ENCODE measurements at places on chromosomes 2 and 18.

DNA sequence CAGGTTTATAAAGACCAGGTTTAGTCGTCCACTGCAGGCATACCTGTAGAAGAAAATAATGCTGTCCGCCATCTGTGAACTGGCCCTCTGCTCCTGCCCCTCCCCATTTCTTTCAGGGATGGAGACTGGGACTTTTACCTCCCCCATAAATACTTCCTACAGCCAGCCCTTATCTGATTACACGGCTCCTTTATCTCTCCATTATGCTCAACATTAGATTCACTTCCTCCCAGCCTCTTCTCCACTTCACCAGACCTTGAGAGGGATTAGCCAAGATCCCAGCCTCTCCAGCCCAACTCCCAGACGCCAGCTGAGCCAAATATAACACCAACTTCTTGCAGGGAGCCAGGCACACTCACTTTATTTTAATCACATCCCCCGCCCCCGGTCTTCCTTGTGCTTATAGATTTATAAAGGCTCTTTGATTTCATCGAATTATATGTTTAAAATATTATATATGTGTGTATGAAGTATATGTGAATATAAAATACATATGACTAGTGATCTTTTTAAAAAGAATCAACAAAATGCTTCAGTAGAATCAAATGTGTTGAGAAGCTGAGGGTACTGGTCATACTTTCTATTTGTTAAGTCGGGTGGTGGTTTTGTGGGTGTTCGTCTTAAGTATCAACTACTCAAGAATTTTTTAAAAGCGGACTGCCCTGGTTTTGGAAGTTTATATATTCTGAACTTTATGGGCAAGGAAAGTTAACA, 81.0 kb downstream of the SPRED2 start:
- no peak for DNase-seq

DNA sequence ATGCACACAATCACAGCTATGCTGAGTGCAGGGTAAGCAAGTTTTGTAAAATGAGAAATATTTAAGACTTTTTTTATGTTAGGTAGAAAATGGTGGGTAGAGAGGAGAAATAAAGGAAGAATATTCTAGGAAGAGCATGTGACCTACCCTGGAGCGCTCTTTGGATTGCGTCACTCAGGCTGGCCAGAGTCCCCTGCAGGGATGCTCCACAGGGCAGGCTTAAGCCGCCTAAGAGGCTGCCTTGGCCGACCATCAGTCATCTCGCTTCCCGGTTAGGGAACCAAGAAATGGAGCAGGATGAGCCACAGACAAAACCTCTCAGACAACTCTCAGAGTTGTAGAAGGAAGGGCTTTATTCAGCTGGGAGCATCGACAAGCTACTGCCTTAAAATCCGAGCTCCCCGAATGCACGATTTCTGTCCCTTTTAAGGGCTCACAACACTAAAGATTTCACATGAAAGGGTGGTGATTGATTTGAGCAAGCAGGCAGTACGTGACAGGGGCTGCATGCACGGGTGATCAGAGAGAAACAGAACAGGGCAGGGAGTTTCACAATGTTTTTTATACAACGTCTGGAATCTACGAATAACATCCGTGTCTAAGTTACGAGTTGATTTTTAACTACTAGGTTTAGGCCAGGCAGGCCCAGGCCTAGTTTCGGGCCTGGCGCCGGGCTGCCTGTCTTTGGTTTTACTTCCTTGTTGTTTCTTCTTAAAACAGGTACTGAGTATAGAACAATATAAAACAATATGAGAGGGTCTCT, 1072.0 kb downstream of the CBLN2 start:
- no peak for DNase-seq

DNA sequence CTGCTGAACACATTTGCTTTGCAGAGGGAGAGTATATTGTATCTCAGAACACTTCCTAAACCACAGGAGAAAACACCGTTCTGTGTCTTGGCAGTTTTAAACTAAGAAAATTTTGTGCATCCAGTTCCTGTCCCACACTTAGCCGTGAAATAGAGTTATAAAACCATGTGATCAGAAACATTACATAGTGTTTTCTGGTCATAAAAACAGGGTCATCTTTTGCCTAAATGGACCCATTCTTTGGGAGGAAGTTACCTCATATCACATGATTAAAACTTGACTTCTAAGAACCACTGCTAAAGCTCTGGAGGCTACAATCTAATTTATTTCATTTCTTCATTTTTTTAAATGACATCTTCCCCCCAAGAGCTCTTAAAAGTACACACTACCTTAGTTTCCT, 138.7 kb downstream of the PAX3 start:
- no peak for DNase-seq

DNA sequence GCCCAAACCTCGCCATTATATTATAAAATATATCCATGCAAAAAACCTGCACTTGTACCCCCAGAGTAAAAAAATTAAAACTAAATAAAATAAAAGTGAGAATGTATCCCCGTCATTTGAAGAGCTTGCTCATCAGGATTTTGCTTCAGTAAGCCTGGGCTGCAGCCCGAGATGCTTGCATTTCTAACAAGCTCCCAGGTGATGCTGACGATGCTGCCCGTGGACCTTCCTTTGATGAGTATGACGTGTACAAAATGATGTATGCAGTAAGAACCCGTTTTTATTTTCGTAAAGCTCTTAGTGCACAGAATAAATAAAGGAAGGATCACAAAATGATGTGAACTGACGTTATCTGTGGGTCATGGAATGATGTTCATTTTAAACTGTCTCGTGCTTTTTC, 63.5 kb downstream of the CRACDL start:
- no peak for DNase-seq

DNA sequence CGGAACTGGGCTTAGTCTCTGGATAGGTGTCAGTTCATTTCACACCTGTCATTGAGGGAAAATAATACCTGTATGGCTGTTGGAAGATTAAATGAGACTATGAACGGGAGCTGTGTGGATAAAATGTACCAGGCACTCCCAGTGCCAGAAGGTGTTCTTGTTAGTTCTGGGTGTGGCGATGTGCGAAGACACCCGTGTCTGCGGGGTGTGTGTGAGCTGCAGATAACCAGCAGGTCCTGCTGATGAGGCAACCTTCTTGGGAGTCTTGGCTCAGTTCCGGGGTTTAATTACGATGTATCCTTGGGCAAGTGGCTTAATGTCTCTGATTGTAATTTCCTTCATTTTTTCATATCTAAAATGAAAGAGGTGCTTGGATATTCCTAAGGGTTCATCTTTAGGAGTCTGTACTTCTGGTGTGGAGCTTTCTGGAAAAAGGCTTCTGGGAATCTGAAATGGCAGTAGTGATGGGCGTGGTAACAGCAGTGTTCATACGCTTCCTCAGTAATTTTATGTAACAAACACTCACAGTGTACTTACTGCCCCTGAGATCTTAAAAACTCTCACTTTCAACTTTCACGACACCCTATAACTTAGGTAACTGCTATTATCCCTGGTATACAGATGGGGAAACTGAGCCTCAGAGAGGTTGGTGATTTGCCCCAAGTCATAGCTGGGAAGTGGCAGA, 35.0 kb downstream of the NEDD4L start:
- DNase-seq = no peak

DNA sequence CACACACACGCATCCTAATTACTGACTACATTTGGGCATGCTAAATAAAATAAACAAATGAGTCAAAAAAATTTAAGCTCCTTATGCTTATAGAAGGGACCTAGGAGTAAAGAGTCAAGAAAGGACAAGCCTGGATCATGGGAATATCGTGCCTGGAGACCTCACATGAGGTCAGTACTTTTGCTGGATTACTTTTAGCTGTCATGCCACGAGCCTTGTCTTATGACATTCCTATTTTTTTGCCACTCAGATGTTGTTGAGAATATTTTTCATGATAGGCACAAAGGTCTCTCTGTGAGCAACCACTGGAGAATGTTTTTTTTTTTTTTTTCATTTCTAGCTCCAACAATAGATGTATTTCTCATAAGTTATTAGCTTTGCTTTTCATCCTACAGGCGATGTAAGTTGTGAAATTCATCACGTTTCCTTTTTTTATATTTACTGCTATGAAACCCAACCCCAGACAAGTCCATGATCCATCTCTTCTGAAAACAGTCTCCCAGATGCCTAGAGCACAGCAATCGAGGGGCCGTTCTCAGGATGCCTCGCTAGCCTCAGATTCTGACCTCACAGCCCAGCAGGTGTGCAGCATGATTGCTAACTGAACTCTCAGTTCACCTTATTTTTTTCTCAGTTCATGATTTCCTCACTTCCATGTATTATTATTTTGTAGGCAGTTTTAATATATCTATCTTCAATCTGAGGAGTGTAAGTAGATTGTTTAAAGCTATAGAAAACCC, 464.5 kb downstream of the IRS1 start:
- no peak for DNase-seq

DNA sequence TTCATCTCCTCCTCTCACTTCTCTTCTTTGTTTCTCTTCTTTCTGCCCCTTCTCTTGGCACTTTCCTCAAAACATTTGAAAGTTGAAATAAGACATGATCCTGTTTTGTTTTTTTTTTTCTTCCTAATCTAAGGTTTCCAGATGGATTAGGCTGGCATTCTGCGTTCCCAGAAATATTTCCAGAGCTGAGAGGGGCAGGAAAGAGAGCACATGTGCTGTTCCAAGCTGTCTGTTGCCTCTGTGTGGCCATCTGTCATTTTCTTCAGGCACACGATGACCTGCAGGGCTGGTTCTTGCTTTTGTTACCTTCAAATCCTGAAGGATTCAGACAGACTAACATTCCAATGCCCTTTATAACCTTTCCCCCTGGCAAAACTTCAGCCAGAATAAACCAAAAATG, 142.9 kb downstream of the RNF144A start:
- DNase-seq = no peak

- no peak for DNase-seq
Observed at GRCh38 chr18:31965316-31965970, 22.5 kb upstream of the TRAPPC8 start.

DNA sequence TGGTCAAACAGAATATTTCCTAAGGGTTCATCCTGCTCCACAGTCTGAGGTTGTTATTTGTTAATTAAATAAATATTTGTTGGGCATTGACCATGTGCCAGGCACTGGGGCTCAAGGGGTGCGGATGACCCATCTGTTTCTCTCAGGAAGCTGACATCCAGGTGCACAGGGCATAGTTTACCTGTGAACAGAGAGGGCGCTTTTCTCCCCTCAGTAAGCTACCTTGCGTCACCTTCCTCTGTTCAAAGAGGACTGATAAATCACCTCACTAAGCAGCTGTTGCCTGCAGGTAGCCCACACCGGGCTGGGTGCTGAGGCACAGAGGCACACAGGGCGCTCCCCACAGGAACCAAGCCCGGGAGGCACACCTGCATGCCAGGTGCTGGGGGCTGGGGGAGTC, 41.6 kb downstream of the SH3RF3 start:
- no peak for DNase-seq

DNA sequence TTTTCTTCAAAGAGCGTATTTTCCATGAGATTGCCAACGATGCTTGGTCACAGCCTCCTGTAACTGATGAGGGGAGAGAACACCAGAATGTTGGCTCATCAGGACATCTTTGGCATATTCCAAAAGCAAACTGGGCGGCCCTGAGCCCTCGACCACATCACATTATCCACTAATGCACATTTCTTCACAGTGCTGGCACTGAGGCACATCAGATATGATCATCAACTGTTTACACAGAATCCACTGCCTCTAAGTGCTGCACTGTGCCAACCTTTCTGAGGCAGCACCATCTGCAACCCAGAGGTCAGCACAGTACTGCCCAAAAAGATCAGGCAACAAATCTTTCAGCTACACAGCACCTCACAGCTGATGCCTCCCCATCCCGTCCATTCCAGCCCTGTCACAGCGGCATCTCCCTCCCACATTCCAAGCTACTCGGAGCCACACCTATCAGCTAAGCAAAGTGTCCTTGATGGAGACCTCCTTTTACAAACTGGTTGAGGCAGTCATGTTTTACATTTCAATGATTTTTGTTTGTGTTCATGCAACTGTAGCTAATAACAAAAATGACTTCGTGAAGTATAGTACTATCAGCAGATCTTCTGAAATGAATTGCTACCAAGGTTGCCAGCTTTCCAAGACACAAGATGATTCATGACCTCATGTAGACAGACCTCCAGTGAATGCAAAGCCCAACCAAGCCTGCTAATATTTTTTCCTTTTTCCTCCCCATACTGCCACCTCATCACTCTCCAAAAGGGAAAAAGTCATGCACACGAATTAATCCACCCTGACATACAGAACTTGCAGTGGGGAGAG, 32.3 kb downstream of the MYO5B start:
- DNase-seq = no peak

GRCh38 chr2:26243470-26244308, 743 bp downstream of the HADHA start:
- no peak for DNase-seq

DNA sequence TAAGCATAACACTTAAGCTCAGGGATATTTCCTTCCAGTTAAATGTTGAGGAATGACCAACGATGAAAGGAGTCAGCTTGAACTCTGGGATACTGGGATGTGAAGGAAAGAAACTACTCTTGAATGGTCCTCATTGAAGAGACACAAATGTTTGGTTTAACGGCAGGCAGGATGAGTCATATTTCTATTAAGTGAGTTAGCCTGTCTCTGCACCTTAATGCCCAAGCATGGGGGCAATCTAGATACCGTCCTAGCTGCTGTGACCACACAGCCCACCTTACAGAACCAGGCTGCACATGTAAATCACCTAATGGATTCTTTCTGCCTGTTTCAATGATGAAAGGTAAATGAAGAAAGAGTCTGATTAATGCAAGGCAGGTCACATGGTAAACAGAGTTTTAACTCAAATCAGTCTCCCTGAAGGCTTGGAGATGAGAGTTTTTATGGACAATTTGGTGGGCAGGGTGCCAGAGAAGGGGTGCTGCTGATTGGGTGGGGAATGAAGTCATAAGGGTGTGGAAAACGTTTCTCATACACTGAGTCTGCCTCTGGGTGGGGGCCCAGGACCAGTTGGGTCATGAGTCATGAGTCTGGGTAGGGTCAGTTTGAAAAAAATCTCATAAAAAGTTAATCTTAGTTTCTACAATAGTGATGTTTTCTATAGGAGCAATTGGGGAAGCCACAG, 144.6 kb upstream of the MMADHC start:
- no peak for DNase-seq

DNA sequence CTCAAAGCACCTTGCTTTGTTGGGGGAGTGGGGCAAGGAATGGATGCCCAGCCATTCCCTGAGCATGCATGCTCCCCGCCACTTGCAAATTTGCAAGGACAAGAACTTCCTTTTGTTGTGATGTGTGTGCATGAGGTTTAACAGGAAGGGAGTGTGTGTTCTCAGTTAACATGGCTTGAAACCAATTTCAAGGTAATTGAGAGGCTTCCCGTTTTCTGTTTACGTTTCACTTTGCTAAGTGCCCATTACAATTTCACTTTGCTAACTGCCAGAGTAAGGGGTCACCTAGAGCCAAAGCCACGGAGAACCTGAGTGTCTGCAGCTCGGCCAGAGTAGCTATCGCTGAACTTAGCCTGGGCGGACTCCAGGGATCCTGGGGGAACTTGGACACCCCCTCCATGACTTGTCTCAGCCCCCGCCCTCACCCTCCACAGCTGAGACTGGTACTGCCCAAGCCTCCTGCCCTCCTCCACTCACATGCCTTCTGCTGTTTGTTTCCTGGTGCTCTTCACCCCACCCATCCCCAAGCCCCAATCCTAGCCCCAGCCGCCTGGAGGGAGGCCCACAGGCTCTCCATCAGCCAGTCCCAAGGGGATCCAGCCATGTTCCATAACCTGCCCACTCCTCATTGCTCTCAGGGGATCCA, 53.6 kb upstream of the LAPTM4A start:
- DNase-seq = no peak
